ENCODE measurements at places on chromosomes 11 and 22.

- DNase-seq: no peak
Measured at GRCh38 chr11:129273944-129274711, 82.0 kb upstream of the ARHGAP32 start.

DNA sequence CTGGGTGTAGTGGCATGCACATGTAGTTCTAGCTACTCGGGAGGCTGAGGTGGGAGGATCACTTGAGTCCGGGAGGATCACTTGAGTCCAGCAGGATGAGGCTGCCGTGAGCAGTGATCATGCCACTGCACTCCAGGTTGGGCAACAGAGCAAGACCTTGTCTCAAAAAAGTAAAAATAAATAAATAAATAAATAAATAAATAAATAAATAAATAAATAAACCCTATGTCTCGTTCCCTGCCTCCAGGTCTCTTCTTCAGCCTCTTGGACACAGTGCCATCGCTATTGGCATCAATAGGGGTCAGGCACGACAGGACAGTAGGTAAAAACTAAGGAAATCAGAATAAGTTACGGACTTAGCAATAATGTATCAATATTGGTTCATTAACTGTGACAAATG lies 23.4 kb upstream of the SYT12 start:
- DNase-seq: no peak

DNA sequence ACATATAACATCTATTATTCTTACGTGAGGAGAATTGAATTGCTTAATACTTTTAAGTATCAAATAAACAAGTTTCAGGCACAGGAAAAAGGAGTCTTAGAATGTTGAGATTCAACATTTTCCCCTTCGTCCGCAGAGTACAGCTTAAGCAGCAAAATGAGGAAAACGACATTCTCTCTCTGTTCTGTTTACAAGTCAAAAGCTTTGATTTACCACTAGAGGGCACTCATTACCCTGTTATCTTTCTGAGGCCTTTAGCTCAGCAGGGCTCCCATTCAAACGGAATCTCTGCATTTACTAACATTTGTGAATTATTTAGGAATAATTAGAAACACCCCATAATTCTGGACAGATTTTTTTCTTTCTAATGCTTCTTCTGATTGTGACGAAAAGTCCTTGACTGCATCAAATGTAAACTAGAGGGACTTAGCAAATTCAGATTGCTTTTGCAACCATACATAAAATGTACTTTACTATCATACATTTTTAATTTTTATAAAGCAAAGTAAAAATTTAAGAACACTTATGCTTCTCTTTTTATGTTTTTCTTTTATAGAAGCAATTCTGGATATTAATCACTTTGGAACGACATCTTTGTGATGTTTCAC lies 75.0 kb downstream of the JRKL start:
- DNase-seq: peak; percentile 89

GRCh38 chr11:96520939-96521338 lies 131.1 kb downstream of the JRKL start:
- no peak for DNase-seq

GRCh38 chr11:67605231-67606011 lies 1.3 kb upstream of the NDUFV1 start:
- DNase-seq: no peak

DNA sequence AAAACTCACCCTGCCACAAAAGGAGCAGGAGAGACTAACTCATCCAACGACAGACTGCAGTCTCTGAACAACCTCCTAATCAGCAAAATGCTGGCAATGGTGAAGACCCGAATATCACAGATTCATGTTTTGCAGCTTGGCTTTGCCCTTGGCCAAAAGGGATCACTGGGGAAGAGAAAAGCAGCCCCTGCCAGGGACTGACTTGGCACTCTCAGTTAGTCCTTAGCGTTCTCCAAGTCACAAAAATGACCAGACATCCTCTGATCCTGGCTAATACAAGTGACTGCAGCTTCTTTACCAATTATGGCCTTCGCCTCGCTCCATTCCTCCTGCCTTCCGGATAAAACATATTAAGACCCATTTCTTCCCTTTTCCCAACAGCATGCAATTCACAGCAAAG lies 22.4 kb upstream of the CHST1 start:
- DNase-seq: no peak

DNA sequence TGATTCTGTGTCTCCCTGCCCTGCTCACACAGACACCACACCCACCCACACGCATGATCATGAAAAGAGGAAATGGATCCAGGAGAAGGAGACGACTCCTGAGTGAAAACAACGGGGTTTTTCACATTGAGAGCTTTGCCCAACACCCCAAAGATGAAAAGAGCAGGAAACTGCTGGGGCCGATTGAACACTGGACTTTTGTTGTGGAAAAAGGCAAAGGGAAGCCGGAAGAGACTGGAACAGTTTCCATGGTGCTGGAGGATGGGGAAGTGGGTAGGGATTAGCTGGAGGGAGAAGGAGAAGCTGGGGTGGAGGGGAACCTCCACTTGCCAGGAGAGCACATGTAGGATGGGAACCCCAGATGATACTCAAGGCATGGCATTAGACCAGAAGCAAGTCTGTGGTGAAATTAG lies 5.2 kb upstream of the SLC43A3 start:
- no peak for DNase-seq

- DNase-seq: no peak
Measured at GRCh38 chr11:90590286-90590685, 367.4 kb upstream of the CHORDC1 start.

DNA sequence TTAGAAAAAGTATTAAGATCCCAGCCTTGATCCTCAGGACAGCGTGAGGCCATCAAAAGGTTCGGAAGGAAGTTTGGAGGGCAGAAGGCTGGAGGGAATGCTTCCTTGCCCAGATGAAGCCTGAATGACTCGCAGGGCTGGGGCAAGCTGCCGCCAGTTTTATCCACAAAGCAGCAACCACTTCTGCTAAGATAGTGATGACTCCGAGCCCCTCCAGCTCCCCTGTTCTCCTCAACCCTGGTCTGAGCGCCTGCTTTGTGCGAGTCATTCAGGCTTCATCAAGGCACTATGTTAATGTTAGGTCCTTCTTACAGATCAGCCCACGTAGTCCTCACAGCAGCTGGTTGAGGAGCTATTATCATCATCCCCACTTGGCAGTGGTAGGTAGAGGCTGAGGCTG lies 158.8 kb downstream of the COMMD9 start:
- DNase-seq: peak; percentile 54

DNA sequence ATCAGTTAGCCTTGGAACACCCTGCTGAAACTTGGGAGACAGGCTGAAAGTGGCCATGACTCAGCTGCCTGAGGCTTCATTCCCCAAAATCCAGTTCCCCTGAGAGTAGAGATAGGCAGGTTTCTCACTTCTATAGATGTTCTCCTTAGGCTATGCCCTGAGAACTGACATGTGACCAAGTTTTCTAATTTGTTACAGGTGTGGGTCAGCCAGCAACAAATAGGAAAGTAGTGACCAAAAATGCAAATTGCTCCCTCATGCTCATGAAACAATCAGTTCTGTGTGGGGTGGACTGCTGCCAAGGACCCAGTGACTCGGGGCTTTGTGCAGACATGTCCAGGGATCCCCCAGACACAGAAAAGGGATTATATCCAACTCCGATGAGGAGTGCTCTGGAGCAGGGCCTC lies 7.3 kb upstream of the CCDC15 start:
- DNase-seq: no peak

DNA sequence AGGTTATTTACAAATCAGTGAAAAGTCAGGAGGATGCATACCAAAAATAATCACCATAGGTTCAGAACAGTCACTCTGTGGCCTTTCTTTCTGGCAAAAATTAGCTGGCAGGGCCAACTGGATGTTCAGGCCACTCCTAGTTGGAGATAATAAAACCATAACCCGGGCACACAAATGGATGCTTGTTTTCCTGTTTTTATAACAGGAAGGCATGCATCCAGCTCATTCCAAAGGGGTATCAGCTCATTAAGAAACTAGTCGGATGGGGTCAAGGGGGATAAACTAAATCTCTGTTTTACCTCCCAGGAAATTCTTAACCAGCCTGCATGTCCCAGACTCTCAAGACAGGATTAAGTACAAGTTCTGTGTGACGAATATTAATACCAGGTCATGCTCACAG lies 81.0 kb downstream of the FBXO7 start:
- no peak for DNase-seq

GRCh38 chr11:12331239-12331874 lies 46.0 kb upstream of the PARVA start:
- peak; percentile 88 for DNase-seq

GRCh38 chr11:57562596-57562995 lies 4.9 kb downstream of the UBE2L6 start:
- no peak for DNase-seq
